ENCODE measurements at places on chromosomes 12 and 14.

DNA sequence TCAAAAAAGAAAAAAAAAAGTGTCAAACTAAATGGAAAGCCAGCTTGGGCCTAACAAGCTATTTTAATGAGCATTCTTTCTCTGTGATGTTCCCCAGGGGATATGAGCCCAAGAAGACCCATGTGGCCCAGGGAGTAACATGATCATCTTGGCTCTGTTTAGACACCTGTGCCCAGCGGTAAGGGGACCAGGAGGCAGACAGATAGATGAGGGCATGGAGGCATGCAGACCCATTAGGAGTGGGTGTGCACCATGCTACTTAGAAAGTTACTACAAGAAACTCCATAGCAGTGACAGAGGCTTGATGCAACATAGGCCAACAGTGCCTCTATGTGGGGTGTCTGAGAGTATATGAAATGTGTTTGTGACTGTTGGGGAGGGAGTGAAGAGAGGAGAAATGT lies 3.1 kb upstream of the CREBL2 start:
- DNase-seq: no peak

GRCh38 chr12:131831635-131832041 lies 3.4 kb downstream of the MMP17 start:
- DNase-seq: no peak

DNA sequence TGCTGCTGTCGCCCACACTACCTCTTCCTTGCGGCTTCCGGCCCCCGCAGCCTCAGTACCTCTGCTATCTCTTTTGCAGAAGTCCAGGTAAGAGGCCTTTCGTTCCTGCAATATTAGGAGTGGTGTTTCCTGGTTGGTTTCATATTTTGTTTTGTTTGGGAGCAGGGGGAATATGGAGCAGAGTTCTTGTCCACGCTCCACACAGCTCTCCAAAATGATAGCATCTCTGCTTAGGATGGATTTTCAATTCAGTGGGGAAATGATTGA lies 768 bp downstream of the OXA1L start:
- DNase-seq: no peak

GRCh38 chr12:105335856-105336255 lies 5.4 kb downstream of the C12orf75 start:
- no peak for DNase-seq

DNA sequence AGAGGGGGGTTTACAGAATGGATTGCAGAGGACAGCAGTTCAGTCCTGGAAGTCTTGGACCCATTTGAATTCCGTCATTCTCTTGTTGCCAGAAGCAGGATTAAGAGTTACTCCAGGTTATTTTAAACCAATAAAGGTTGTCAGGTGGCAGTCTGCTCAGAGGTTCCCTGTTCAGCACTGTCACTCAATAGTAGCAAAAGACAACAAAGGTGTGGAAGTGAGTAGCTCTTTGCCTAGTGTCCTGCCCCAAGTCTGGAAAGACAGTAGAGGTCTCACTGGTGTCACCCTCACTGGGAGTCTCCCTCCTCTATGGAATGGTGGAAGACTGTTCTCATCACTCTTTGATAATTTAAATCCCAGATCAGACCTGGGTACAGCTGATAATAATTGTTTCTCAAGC lies 73.4 kb upstream of the PLEKHG3 start:
- no peak for DNase-seq

DNA sequence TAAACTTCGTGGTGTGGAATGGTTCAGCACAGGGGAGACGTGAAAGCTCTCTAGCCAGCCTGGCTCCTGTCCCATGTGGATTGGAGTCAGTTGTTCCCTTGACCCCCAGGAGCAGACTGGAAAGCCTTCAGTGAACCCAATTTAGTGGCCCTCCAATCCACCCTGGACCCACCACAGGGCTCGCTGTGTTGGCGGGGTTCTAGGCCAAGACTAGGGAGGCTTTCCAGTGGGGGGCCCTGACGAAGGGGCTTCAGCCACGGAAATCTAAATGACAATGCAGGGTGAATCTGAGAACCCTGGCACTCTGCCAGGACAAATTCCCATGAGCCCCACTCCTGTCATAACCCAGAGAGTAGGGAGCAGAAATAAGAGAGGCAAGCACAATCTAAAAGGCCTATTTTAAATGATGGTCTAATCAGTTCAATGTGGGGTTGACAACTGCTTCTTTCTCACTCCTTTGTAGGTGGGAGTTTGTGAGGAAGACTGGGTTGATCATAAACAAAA lies 110.8 kb downstream of the SLC35F4 start:
- no peak for DNase-seq

DNA sequence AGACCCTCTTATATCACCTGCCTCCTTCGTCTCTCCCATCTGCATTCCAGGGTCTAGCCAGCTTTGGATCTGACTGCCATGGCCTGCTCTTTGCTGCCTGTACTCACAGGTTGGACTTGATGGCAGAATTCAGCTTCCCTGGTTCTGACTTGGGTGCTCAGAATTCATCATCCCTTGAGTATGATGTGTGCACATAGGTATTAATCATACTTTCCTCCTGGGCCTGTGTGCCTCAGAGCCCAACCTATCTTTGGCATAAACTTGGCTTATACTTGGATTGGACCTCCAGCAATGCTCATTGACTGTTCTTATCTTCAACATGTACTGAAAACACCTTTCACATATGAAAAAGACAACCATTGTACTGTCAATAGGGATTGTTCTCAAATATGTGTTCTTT lies 70.7 kb upstream of the LMNTD1 start:
- DNase-seq: no peak

GRCh38 chr12:7542813-7543212 lies 39.2 kb upstream of the CD163 start:
- no peak for DNase-seq

DNA sequence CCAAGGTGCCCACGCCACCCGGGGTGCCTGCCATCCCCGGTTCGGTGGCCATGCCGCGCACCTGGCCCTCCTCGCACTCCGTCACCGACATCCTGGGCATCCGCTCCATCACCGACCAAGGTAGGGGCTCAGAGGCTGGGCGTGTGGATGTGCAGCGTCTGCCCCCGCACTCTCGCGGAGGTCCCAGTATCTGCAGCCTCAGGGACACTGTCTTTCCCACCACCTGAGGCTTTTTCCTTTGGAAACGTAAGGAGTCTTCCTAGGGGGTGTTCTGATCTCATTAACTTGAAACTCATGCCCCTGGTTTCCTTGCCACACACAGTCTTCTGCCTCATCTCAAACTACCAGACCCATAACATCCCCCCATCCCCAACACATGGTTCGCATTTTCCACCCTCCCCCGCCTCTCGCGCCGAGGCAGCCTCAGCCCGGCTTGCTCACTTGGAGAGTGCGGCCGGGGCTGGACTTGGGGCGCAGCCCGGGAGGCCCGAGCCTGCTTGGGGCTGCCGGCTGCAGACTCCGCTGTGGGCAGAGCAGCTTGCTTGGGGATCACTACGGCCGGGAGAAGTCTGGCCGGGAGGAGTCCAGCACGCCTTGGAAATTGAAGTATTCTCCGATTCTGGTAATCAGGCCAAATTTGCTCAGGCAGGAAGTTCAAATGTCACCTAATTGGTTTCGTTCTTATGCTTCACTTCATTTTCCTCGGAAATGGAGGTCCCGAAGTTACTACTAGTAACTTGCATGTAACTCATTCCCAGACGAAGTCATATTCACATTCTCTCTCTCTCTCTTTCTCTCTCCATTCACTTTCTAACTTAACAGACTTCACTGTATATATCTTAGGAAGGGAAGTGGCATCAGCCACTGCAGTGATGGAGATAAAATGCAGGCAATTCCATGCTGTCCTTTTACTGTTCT lies 2.0 kb downstream of the PAX9 start:
- no peak for DNase-seq

DNA sequence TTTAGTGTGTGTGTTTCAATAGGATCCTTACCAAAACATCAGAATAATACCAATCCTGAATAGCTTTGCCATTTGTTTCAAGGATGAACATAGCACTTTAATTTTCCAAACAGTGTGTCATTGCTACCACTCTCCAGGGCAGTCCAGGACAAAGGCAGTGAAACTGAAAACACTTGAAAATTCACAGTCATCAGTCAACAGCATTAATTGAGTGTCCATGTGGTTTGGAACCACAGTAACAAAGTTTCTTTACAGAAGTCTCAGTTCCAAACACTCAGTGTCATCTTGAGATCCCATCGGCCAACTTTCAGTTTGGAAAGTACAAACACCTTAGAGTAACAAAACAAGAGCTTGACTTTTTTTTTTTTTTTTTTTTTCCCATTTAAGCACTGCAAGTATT lies 228.4 kb upstream of the SOX5 start:
- DNase-seq: no peak

DNA sequence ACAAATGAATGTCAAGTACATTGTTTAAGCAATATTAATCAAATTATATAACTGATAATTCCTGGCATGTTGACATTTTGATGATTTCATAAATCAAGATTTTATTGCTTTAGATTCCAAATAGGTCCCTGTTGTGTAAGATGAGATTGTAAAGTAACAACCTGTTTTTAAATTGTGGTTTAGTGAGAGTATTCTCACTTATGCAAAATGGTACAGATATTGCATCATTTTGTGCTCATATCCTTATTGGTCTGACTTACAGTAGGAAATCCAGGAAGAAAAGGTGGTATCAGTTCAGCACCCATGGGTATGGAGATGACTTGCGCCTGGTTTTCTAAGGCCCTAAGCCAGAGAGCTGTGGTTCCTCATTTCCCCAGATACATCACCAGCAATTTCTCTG lies 165.5 kb downstream of the KIF21A start:
- DNase-seq: no peak

- DNase-seq: no peak
These were observed 7.8 kb upstream of the CACNA2D4 start for GRCh38 chr12:1926251-1926657.

DNA sequence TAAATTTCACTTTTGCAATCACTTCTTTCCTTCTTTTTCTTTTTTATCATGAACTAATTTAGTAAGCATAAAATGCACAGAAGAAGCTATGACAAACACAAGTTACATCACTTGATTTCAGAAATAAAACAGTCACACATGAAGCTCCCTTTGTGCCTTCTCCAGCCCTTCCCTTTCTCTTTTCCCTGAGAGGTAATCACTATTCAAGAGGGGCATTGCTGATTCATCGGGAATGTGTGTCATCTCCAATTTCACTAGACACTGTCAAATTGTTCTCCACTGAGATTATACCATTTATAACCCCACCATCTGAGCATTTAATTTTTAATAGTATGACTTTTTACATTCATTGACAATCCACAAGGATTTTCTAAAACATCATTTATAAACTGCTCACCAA lies 91.6 kb upstream of the PTPRQ start:
- no peak for DNase-seq

Data from SIG-M5 (cell line).